Placental pericyte (primary cell): ENCODE measurements at places on chromosomes 3 and 15. TPM values are rescaled to one million over a fixed set of nuclear protein-coding genes. Genes with fewer than 3 reads are reported as not detected.

CYP8B1 gene
- not detected in 2 replicates for total RNA-seq

NME9 gene
- not detected in 2 replicates for total RNA-seq

SCN5A gene
- total RNA-seq, result 0.22 and 1.1 TPM in 2 replicates

IL12A gene
- 3.9 and 7.2 TPM in 2 replicates for total RNA-seq

CLDN18 gene
- total RNA-seq, result not detected in 2 replicates

NOX5 gene
- total RNA-seq, result 0.14 and 0.22 TPM in 2 replicates

KBTBD8 gene
- 9.2 and 16.2 TPM in 2 replicates for total RNA-seq

PIERCE2 gene
- total RNA-seq, result 1.8 TPM in 1 of 2 replicates, not detected in the other

DZIP1L gene
- total RNA-seq, result 20.8 and 45.2 TPM in 2 replicates

RRP9 gene
- total RNA-seq, result 26.5 and 33.4 TPM in 2 replicates

BHLHE40 gene
- 89.9 and 119 TPM in 2 replicates for total RNA-seq

FRMD5 gene
- total RNA-seq, result 0.88 and 13.5 TPM in 2 replicates

PROK2 gene
- not detected in 2 replicates for total RNA-seq

CNTN6 gene
- under 0.01 TPM in 1 of 2 replicates, not detected in the other for total RNA-seq

PPM1L gene
- 0.66 and 2.7 TPM in 2 replicates for total RNA-seq

TMEM45A gene
- 28.0 and 33.6 TPM in 2 replicates for total RNA-seq

SENP8 gene
- total RNA-seq, result 1.1 TPM in 2 replicates

MFSD1 gene
- total RNA-seq, result 140 and 151 TPM in 2 replicates

SIDT1 gene
- not detected in 2 replicates for total RNA-seq

HTR3E gene
- not detected in 2 replicates for total RNA-seq

EFHB gene
- not detected in 2 replicates for total RNA-seq

SST gene
- total RNA-seq, result not detected in 2 replicates

GRK7 gene
- not detected in 2 replicates for total RNA-seq

TEX9 gene
- total RNA-seq, result 0.88 and 2.6 TPM in 2 replicates

TMEM207 gene
- total RNA-seq, result not detected in 2 replicates

SERINC4 gene
- total RNA-seq, result not detected in 2 replicates

DAPK2 gene
- 1.1 TPM in 2 replicates for total RNA-seq

ZNF620 gene
- total RNA-seq, result 0.44 and 0.86 TPM in 2 replicates

GHSR gene
- total RNA-seq, result not detected in 2 replicates

SNTN gene
- total RNA-seq, result not detected in 2 replicates

ARNT2 gene
- total RNA-seq, result 4.8 and 8.6 TPM in 2 replicates
